ENCODE measurements at places on chromosomes 2 and 18.

DNA sequence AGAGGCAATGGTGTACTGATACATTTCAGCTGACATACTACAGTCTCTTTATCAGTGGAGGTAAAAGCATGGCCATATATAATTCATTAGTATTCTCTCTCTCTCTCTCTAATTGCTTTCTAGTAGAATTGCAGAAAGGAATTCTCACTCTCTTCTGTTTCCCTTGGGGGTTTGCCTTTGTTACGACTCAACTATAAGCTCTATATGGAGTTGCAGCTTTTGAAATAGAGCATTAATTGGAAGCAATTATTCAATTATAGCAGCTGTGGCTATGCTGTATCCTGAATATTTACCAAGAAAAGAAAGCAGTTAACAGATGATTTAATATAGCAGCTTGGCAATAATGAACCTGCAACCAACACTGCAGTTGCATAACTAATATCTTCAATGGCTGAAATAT lies 132.7 kb upstream of the STON1 start:
- no peaks in the 10 kb centered on the region for H3K36me3 ChIP-seq
- no peak for DNase-seq
- H3K4me1 ChIP-seq, result peaks cover 8% of the 10 kb centered on the region
- no peak overlapping the region for H3K27ac ChIP-seq
- no peak overlapping the region for H3K4me3 ChIP-seq
- H3K27me3 ChIP-seq, result no peaks in the 10 kb centered on the region

- peak overlapping the region; percentile 20 for H3K27ac ChIP-seq
- peaks cover 37% of the 10 kb centered on the region for H3K4me1 ChIP-seq
- H3K36me3 ChIP-seq, result no peaks in the 10 kb centered on the region
- DNase-seq, result no peak
Measured at GRCh38 chr2:218295029-218295428, 2.7 kb upstream of the TMBIM1 start.

DNA sequence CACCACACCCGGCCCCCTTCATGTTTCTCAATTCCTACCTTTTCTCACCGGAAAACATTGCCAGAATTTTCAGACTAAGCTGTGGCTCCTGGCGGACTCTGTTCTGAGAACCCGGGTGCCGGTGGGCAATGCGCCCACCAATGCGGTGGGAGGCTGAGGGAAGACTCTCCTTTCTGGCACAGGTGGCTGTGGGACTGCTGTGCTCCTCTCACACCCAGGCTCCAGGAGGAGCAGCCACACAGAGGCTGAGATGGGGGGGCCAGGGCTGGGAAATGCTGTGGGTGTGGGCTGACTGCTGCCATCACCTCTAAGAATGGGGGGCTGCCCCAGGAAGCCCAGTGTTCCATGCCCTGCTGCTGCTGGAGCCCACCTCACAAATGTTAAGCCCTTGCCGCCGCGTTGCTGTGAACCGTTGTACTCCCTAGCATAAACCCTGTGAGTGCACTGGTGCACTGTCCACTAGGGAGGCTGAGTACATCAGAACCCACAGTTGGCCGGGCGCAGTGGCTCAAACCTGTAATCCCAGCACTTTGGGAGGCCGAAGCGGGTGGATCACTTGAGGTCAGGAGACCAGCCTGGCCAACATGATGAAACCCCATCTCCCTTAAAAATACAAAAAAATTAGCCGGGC lies 152.6 kb downstream of the LDLRAD4 start:
- H3K4me3 ChIP-seq, result no peak overlapping the region
- H3K27me3 ChIP-seq, result no peaks in the 10 kb centered on the region
- no peaks in the 10 kb centered on the region for H3K36me3 ChIP-seq
- H3K27ac ChIP-seq, result no peak overlapping the region
- H3K4me1 ChIP-seq, result peaks cover 50% of the 10 kb centered on the region

GRCh38 chr2:69185807-69186206 lies 172.8 kb downstream of the ANTXR1 start:
- peaks cover 15% of the 10 kb centered on the region for H3K27me3 ChIP-seq
- no peak overlapping the region for H3K4me3 ChIP-seq
- H3K4me1 ChIP-seq, result no peaks in the 10 kb centered on the region
- H3K36me3 ChIP-seq, result no peaks in the 10 kb centered on the region

GRCh38 chr2:144630459-144631215 lies 110.7 kb upstream of the ZEB2 start:
- peaks cover 6% of the 10 kb centered on the region for H3K27me3 ChIP-seq
- H3K27ac ChIP-seq, result no peak overlapping the region
- DNase-seq, result no peak
- H3K4me1 ChIP-seq, result no peaks in the 10 kb centered on the region
- no peaks in the 10 kb centered on the region for H3K36me3 ChIP-seq

DNA sequence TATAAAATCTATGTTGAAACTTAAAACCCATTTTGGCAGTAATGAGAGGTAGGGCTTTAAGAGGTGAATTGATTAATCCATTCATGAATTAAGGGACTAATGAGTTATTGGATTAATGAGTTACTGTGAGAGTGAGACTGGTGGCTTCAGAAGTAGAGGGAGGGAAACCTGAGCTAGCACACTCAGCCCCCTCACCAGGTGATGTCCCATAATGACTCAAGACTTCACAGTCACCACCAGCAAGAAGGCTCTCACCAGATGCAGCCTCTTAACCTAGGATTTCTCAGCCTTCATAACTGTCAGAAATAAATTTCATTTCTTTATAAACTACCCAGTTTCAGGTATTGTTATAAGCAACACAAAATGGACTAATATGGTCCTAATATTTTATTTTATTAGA lies 621.7 kb upstream of the ACVR2A start:
- no peaks in the 10 kb centered on the region for H3K27me3 ChIP-seq
- H3K36me3 ChIP-seq, result no peaks in the 10 kb centered on the region
- no peak for DNase-seq
- no peak overlapping the region for H3K27ac ChIP-seq
- H3K4me3 ChIP-seq, result no peak overlapping the region

DNA sequence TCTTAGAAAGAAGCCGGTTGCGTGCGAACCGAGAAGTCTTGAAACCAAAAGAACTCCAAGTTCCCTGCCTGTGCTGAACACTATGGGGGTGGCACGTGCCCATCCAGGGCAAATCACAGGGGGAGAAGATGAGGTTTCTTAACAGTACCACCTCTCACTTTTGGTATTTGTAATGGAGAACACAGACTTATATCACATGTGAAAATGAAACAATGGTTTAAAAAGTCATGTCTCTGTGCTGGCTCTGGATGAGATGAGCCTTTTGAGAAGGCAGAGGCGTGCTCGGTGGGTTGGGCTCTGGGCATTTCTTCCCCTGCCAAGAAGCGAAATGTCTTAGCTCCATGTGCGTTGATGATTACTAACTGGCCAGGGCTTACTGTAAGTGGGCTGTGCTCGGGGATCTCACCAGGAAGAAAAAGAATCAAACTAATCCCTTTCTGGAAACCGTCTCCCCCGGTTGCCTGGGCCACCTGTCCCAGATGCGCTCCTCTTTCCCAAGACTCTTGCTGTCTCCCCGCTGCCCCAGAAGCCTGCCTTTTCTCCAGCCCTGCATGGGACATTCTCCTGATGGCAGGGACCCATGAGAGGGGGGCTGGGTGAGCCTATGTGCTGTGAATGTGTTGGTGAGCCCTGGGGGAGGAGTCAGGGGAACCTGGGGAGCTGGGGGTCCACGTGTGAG lies 252.9 kb downstream of the PRKCE start:
- H3K4me3 ChIP-seq, result no peak overlapping the region
- peaks cover 2% of the 10 kb centered on the region for H3K4me1 ChIP-seq
- no peaks in the 10 kb centered on the region for H3K27me3 ChIP-seq
- H3K36me3 ChIP-seq, result no peaks in the 10 kb centered on the region

DNA sequence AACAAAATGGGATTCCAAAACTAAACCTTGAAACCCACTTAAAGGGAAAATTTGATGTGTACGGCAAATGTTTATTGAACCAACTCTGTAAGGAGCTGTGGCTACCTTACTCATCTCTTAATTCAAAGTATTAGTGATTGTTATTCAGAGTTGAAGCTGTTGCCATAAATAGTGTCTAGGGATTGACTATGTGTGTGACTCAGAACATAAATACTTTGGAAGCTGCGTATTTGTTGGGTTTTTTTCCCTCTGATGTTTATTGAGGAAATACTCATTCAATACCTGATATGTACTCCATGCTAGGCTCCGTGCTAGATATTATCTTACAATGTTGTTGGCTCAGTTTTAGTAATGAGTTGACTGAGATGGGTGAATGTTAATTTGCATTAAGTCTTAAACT lies 90.4 kb downstream of the PTRHD1 start:
- no peaks in the 10 kb centered on the region for H3K27me3 ChIP-seq
- no peak overlapping the region for H3K4me3 ChIP-seq
- DNase-seq, result no peak
- no peaks in the 10 kb centered on the region for H3K4me1 ChIP-seq

DNA sequence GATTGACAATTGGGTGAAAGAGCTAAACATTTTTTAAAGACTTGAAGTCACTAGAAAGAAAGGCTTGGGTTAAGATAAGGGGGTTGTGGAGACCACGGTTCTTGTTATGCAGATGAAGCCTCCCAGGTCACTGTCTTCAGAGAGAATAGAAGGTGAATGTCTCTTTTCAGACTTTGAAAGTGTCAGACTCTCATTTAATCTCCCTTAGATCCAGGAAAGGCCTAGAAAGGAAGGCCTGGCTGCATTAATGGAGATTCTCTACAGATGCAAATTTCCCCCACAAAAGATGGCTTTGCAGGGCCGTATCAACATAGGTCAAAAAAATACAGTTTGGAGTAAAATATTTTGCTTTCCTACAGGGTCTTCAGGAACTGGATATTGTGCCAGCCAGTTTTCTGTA lies 193.9 kb downstream of the RTP5 start:
- DNase-seq, result no peak
- no peaks in the 10 kb centered on the region for H3K36me3 ChIP-seq
- no peak overlapping the region for H3K27ac ChIP-seq
- H3K4me1 ChIP-seq, result no peaks in the 10 kb centered on the region

- no peaks in the 10 kb centered on the region for H3K27me3 ChIP-seq
- H3K27ac ChIP-seq, result no peak overlapping the region
- H3K36me3 ChIP-seq, result peaks cover 29% of the 10 kb centered on the region
- no peak overlapping the region for H3K4me3 ChIP-seq
Measured at GRCh38 chr2:241652722-241653121, 15.2 kb downstream of the ATG4B start.

GRCh38 chr2:200376513-200377354 lies 70.2 kb downstream of the SPATS2L start:
- H3K27me3 ChIP-seq, result no peaks in the 10 kb centered on the region
- H3K36me3 ChIP-seq, result peaks cover 10% of the 10 kb centered on the region
- no peak overlapping the region for H3K4me3 ChIP-seq
- DNase-seq, result peak; percentile 58
- peak overlapping the region; percentile 73 for H3K27ac ChIP-seq

GRCh38 chr2:86225581-86225980 lies 26.3 kb downstream of the MRPL35 start:
- H3K4me1 ChIP-seq, result peaks cover 23% of the 10 kb centered on the region
- DNase-seq, result peak; percentile 79
- H3K27me3 ChIP-seq, result no peaks in the 10 kb centered on the region

DNA sequence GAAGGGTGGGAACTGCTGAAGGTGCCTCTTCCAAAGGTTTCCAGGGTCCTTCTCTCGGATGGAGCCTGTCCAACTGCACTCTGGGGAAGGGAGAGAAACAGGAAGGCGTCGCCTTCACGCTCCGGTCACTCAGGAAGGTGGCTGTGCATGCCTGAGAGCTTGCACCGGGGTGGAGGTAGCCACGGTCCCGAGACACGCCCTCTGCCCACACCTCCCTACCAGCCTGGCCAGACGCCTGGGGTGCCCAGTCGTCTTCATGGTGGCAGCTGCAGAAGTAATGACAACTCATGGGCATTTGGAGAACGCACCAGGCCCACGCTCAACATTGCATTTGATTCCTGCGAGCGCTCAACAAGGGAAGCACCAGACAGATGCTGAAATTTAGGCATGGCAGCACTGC lies 59.9 kb downstream of the ADNP2 start:
- no peak overlapping the region for H3K4me3 ChIP-seq
- no peaks in the 10 kb centered on the region for H3K36me3 ChIP-seq
- peaks cover 5% of the 10 kb centered on the region for H3K4me1 ChIP-seq
- DNase-seq, result no peak
- peaks cover 19% of the 10 kb centered on the region for H3K27me3 ChIP-seq

DNA sequence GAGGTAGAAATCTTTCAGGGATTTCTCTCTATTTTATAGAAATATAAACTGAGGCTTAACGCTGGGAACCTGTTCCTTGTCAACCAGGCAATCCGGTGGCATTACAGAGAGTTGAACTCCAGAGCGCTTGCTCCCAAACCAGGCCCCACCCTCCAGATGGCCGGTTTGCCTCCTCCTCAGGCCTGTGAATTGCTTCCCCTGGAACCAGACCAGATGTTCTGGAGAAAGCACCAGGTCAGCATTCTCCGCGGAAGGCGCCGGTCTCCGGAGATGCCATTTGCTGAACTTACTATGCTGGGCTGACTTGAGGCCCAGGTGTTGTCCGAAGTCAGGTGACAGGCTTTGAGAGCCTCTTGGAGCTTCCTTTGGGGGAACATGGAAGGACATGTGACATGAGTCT lies 17.2 kb downstream of the TNP1 start:
- H3K4me1 ChIP-seq, result peaks cover 2% of the 10 kb centered on the region
- H3K4me3 ChIP-seq, result no peak overlapping the region
- no peak overlapping the region for H3K27ac ChIP-seq

GRCh38 chr2:107278672-107279071 lies 392.7 kb upstream of the ST6GAL2 start:
- H3K4me3 ChIP-seq, result no peak overlapping the region
- H3K27me3 ChIP-seq, result no peaks in the 10 kb centered on the region
- H3K36me3 ChIP-seq, result no peaks in the 10 kb centered on the region
- no peaks in the 10 kb centered on the region for H3K4me1 ChIP-seq
- no peak for DNase-seq

DNA sequence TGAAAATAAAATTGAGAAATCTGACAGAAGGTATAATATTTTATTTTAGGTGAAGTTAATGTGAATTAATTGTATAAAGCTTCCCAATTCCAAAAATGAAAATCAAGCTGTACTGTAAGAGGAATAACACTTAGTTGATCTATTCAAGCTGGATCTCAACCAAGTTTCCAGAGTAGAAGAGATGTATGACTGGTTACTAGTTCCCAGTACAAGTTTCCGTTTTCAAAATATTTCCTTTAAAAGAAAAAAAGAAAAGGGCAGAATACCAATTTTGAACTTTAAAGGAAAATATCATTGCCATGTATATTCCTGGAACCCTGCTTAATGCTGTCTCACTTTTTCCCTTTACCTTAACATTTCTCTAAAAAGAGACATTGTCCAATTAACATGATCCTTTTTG lies 308.5 kb downstream of the IRS1 start:
- H3K27ac ChIP-seq, result no peak overlapping the region
- peaks cover 3% of the 10 kb centered on the region for H3K27me3 ChIP-seq
- H3K36me3 ChIP-seq, result no peaks in the 10 kb centered on the region
- no peak for DNase-seq
- H3K4me1 ChIP-seq, result no peaks in the 10 kb centered on the region

DNA sequence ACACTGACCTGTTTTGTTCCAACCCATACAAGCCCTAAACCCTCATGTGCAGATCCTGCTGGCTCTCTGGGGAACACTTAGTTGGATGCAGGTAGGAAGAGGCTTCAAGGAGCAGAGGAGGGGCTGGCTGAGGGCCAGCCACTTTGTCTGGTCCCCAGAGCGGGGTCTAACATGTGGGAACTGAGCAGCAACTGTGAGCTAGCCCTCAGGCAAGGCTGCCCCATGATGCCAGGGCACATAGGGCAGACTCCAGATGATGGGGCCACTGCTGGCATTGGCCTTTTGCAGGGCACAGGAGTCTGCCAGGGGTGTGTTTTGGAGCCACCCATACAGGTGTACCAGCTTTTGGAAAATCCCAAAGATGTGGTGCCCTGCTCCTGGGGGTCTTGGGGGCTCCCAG lies 67.7 kb downstream of the HPCAL1 start:
- no peaks in the 10 kb centered on the region for H3K27me3 ChIP-seq
- peaks cover 8% of the 10 kb centered on the region for H3K4me1 ChIP-seq
- H3K4me3 ChIP-seq, result no peak overlapping the region
- no peak for DNase-seq

- no peaks in the 10 kb centered on the region for H3K36me3 ChIP-seq
- no peaks in the 10 kb centered on the region for H3K27me3 ChIP-seq
- no peaks in the 10 kb centered on the region for H3K4me1 ChIP-seq
- no peak overlapping the region for H3K27ac ChIP-seq
Measured at GRCh38 chr2:21396252-21396651, 272.5 kb downstream of the TDRD15 start.

All from activated CD8-positive, alpha-beta T cell treated with anti-CD3 and anti-CD28 coated beads, Interleukin-2, amount 10 ng/mL, durations not matched to agents 7 days and 5 days (primary cell).